ENCODE measurements at places on chromosomes 3 and 15.

GRCh38 chr3:159829539-159830227, 159.0 kb upstream of the IL12A start:
- DNase-seq, result no peak

- no peak for DNase-seq
These were observed 19.1 kb downstream of the LRRC31 start for GRCh38 chr3:169850618-169851017.

DNA sequence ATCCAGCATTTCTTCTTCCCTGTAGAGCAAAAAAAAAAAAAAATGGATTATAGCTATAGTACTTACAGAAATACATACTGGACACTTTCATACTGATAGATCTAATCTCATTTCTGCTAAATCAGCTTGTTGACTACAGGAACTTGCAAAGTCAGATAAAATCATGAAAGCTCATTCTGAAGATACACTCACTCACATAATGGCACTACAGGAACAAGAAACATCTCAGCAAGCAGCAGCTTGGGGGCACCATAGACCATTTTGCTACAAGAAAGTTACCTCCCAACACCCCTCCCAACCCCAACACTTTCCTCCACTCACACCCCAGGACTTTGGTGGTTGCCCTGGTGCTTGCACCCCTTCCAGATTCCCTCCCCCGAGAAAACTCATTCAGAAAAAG, 4.6 kb downstream of the MYH15 start:
- DNase-seq, result no peak

DNA sequence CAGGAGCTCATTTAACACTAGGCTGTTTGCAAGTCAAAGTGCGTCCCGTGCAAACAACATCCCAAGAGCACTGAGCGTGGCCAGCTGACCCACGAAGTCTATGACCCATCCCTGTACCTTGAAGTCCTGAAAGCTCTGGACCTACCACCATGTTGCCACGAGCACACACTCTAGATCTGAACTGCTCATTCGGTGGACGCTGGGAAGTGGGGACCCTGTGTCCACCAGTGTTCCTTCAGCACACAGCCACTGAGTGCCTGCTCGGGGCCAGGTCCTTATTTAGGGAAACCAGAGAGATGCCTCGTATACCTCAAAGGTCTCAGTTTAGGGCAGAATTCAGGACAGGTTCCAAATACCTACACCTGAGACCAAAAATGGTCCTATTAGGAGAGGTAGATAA, 236.9 kb downstream of the XXYLT1 start:
- no peak for DNase-seq

GRCh38 chr3:15359677-15360397, 27.5 kb upstream of the SH3BP5 start:
- no peak for DNase-seq

DNA sequence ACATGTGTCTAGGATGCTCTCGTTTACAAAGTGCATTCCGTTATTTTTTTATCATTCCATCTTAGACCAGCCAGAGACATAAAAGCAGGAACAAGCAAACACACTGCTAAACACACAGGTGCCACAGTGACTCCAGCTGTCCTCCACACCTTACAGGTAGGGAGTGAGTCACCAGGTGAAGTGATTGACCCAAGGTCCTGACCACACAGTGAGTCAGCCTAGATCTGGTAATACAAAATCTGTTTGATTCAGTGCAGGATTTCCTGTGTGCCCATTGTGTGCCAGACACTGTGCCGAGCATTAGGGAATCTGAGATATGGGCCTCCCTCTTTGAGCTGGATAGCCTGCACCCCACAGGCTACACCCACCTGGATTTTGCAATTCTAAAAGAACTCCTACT, 16.7 kb upstream of the BFSP2 start:
- no peak for DNase-seq

DNA sequence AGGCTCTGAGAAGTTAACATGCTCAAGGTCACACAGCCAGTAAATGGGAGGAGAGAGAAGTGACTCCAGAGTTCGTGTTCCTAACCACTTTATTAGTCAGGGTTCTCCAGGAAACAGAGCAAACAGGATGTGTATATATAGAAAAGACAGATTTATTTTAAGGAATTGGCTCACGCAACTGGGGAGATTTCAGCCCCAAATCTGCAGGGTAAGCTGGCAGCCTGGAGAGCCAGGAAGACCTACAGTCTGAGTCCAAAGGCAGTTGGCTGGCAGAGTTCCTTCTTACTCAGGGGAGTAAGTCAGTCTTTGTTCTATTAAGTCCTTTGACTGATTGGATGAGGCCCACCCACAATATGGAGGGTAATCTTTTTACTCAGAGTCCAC, 118.2 kb upstream of the PROK2 start:
- no peak for DNase-seq

DNA sequence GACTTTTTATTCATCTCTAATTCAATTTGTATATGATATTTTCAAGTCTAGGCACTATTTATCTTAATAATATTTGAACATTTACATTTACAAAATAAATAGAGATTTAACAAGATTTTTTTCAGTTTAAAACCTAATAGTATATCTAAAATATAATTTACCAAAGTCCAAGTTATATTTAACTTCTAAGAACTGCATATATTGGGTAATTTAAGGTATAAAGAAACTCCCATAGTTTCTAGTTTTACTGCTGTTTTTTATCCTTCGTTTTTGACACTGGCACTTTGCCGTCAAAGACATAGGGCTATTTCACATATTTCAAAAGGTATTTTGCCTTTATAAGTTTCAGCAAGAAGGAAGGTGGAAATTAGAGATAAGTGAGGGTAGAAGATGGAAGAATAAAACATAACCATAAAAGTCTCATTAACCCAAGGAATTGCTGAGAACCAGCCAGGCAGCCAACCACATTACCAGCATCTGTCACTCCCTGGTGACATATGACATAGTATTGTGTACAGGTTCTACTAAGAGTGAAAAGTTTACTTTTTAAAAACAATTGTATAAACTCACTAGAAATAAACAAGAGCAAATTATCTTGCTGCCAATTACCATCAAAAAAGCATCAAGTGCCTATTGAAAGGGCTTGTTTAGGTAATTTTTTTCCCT, 251.5 kb downstream of the NSUN3 start:
- no peak for DNase-seq

DNA sequence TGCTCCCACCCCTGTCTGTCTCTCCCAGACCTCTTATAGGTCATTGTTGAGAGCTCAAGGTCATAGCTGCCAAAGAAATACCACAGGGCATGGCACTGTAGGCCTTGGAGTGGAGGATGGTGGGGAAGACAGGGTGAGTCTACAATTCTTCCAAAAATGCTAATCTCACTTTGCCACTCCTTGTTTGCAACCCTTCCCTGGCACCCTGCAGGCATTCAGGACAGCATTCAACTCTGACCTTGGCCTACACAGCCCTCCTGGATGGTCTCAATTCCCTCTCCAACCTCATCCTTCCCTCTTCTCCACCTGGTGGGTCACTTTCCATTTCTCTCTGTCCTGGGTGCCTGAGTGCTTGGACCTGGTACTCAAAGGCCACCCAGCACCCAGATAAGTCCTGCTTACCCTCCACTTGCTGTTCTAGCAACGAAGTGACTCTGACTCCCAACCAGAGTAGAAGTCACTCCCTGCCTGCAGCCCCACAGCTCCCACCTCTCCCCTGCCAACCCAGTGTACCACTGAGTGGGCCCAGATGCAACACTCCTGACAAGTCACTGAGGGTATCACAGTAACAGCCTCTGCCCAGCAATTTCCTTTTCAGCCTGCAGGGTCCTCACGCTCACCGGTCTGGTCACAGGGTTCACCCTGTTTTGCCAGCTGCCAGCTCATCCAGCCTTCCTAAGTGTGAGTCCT, 36.6 kb downstream of the AMOTL2 start:
- DNase-seq, result no peak

DNA sequence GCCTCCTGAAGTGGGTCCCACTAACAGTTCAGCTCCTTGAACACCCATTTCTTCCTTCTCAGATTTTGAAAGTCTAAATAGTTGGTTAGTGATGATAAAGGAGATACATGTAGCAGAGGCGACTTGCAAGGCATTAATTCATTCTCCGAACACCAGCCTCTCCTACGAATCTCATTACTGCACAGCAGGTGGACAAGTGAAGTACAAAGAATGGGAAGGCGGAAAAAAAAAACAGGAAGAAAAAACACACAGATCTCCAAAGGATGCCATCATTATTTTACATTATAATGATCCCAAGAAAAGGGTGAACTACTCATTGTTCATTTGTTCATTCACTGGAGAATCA, 276.5 kb downstream of the MAGI1 start:
- DNase-seq, result no peak

GRCh38 chr15:77889009-77889806, 188.3 kb downstream of the TBC1D2B start:
- DNase-seq, result no peak

DNA sequence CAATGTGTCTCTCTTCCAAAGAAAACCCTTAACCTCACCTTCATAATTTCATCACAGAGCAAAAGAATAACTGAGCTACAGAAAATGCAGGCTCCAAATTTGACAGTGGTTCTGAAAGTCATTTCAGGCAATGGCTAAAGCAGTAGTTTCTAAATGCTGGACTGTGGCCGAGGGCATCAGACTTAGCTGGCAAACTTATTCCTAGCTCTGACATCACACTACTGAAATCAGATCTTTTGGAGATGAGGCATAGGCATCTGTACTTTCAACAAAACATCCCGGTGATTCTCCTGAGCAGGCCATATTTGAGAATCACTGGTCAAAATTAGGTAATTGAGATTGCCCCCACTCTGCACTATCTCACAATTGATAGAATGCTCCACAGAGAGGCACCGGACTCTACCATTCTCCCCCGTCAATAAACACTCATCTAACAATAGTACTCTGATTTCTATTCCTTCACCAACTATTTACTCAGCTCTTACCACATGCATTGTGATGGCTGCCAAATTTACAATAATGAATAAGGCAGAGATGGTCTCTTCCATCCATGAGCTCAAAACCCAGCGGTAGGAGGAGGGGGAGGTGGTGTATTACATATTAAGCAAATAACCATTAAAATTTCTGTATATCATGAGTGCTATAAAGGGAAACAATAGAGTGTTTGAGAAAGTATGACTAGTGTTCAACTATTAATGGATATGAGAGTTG, 57.3 kb upstream of the SPRED1 start:
- no peak for DNase-seq

GRCh38 chr3:178231645-178232044, 304.6 kb upstream of the KCNMB2 start:
- no peak for DNase-seq

- no peak for DNase-seq
These were observed 113.6 kb downstream of the TMCO5A start for GRCh38 chr15:38048001-38048455.

DNA sequence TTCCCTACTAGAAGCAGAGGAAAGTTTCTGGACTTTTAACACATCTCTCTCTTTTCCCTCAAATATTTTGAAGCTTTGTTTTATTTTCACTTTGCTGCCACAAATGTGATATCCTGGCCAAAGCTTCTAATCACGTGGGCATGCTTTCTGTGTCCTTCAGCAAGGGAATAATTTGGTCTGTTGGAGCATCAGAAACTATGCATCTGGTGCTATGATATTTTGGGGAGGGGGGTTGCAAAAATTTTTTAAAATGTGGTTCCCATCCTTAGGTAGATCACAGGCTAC, 254.2 kb downstream of the GAP43 start:
- no peak for DNase-seq

DNA sequence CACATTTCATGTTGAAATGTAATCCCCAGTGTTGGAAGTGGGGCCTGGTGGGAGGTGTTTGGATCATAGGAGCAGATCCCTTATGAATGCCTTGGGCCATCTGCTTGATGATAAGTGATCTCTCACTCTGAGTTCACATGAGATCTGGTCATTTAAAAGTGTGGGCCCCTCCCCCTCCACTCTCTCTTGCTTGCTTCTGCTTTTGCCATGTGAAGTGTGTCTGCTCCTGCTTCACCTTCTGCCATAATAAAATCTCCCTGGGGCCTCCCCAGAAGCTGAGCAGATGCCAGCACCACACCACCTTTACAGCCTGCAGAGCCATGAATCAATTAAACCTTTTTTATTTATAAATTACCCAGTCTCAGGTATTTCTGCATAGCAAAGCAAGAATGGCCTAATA, 14.2 kb upstream of the CD200R1L start:
- DNase-seq, result no peak

DNA sequence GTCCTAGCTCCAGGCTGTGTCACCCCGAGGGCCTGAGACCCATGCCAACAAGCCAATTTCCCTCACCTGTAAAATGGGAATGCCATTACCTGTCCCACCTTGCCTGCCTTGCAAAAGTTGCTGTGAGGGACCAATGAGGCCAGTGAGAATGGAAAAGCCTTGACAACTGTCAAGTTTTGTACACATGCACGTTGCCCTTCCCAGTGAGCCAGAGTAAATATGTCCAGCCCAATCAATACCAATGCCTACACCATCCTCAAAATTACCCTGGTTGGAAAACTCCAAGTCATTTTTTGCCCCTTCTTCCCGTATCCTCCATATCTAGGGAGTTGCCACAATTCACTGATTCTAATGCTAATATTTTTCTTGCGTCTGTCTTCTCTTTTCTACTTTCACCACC, 73.5 kb upstream of the RASGRF1 start:
- no peak for DNase-seq

DNA sequence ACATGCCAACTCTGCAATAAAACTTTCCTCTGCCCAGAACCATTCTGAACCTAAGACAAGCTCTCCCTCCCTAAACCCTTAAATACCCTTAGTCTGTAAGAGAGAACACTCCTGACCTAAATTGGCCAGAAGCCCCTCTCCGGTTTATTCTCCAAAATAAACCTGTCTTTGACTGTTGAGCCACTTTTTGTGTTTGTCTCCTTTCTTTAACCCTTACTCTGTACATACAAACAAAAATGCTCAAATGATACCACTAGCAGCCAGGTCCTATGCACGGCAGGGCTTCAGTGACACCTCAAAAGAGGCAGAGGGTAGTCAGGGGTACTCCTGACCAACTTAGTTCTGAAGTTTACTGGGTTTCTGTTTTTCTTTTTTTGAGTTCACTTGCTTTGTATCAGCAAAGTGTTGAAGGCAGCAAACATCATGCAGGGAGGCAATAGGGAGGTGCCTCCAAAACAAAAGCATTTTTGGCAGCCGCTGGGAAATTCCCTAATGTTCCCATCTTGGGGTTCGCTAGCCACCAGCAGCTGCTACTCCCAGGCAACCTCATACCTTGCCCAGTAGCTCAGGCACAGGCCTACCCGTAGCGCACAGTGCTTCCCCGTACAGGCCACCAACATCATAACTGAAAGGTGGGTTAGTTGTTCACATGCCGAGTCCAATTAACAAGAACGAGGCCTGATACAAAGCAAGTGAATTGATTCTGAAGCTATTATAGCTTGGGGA, 62.9 kb upstream of the GCNT3 start:
- no peak for DNase-seq

DNA sequence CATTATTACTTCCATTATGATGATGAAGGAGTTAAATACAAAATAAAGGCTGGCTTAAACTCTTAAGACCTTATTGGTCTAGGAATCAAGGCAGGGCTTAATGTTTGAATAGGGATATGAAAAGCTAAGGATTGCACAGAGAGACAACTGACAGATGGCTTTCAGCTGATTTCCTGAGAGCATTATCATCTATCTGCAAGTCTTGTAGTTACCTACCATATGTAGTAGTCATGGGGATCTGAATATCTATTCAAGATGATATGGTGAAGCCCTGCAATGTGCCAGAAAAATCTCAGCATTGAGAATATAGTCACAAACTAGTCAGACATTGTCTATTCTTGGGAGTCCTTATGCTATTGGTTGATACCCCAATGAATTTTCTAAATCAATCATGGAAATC, 47.5 kb upstream of the CHMP2B start:
- no peak for DNase-seq

GRCh38 chr3:71585131-71585530, 1.6 kb upstream of the FOXP1 start:
- DNase-seq, result no peak

GRCh38 chr3:8736436-8736835, 2.8 kb downstream of the CAV3 start:
- no peak for DNase-seq

GRCh38 chr15:34644061-34644460, 60.6 kb upstream of the GOLGA8B start:
- DNase-seq, result no peak

Measured in stimulated activated CD8-positive, alpha-beta memory T cell treated with anti-CD3 and anti-CD28 coated beads, Interleukin-15, amount 100 ng/mL, for 48 hours (primary cell).